ENCODE measurements at places on chromosomes 5 and 9.

GRCh38 chr5:39992617-39993202 is 567.9 kb upstream of the DAB2 start:
- no peak for DNase-seq

GRCh38 chr5:1555011-1555807 is 31.4 kb upstream of the LPCAT1 start:
- DNase-seq: no peak

DNA sequence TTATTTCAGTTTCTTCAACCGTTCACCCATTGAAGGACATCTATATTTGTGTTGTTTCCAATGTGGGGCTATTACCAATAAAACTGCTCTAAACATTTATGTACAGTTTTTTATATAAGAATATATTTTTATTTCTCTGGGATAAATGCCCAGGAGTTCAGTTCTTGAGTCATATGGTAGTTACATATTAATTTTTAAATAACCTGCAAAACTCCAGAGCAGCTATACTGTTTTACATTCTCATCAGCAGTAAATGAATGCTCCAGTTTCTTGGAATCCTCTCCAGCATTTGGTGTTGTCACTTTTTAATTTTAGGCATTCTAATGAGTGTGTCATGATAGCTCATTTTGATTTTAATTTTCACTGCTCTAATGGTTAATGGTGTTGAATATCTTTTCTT is 36.2 kb downstream of the CDK7 start:
- no peak for DNase-seq

GRCh38 chr5:150058480-150059126 is 27.8 kb downstream of the CSF1R start:
- no peak for DNase-seq

- no peak for DNase-seq
Measured at GRCh38 chr5:9623661-9624060, 6.5 kb downstream of the TAS2R1 start.

DNA sequence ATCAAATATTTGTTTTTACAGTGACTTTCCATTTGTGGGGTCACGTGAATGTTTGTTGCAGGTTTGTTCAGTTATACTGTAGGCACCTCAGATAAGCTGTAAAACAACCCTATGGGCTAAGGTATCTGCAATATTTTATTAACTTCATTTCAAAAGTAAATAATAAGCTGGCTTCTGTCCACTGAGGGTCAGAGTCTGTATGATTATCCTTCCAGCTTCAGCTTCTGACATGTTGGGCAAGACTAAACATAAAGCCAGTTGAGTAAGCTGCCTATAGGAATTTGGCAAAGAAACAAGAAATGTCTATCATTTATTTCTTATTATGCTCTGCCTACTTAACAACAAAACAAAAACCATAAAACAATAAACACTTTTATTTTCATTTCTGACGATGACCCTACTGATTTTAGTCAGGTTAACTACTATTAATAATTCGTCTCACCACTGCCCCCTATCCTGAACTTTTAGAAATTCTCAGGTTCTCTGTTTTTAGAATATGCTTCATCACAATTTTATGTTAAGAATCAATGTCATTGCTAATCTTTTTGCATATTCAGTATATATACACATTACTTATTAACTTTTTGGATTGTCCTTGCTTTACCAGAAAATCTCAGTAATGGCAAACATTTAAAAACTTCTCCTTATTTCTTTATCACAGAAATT is 413.6 kb upstream of the ADAMTSL1 start:
- DNase-seq: no peak

DNA sequence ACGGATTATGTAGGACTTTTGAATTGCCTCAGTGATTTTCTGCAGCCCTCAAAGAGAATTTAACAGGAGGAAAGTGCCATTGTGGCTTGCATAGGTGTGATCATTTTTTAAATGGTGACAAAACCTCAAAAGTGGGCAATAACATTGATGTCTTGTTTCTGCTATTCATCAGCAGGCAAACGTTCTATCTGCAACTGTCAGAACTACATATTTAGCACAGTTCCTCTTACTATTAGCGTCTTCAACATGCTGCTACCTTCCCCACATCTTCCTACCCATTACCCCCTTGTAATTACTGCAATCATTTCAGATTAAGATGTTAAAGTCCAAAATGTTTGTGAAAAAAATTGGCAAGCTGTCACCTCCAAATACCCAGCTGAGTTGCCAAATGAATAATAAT is 254.6 kb downstream of the SMARCA2 start:
- DNase-seq: no peak

DNA sequence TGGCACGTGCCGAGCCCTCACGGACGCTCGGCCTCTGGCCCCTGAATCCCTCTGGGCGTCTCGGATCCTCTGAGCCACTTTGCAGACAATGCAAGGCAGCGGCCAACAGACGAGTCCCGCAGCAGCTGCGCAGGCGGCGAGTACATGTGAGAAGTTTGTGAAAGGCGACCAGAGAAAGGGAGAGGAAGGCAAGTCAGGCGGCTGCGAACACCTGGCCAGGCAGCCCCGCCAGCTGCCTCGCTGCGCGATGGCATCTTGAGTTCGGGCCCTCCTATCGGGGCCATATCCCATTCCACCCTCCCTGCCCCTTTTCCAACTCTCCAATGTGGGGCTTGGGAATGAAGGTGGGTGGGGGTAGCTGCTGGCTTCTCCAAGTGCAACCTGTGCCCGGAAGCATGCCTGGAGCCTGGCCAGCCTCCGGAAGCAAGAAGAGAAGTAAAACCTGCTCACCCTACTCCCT is 4.5 kb upstream of the POU4F3 start:
- DNase-seq: no peak

DNA sequence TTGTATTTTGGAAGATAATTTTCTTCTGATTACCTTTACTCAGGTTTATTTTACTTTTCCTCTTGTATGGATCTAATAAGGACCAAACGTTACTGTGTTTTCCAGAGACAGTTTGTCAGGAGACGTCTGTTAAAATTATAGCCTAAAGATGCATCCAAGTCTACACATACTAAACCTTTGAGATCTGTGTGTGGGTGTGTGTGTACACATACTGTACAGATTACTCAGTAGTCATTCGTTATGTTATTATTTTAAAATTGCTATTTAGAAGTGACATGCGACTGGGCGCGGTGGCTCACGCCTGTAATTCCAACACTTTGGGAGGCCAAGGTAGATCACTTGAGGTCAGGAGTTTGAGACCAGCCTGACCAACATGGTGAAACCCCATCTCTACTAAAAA is 51.6 kb upstream of the CNTLN start:
- DNase-seq: no peak

DNA sequence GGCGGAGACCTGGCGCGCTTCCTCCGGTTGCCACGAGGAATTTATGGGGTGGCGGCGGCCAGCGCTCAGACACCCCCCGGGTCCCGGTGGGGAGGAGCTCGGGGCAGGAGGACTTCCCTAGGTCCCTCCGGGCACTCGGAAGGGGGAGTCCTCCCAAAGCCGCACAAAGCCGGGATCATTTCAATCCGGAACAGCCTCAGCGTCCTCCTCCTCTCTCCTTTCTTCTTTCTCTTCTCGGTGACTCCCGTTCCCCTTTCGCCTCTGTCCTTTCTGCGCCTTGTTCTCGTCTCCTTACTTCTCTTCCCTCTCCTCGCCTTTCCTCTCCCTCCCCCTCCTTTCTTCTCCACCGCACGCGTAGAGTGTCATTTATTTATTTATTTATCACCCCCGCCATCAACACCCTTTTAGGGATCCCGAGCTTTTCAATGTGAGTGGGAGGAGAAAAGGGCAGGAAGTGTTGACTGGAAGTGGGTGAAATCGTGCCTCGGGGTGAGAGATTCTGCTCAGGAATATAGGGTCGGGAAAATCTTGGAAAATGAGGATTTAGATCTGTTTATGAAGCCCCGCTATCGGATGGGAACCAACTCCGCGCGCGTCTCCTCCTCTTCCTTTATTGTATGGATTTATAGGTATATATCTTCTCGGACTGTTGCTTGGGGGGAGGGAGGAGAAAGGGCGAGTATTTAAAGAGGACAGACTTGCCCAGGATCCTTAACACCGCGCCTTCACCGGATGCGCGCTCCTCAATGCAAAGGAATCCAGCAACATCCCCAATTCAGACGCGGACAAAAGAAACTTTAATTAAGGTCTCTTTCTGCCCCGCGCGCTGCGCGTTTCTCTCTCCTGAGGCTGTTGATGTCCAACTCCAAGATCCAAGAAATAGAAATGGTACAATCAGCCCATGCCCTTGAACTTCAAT is 2.0 kb upstream of the ZNF462 start:
- no peak for DNase-seq

- no peak for DNase-seq
Measured at GRCh38 chr9:131402073-131402472, 8.2 kb downstream of the PRRC2B start.

DNA sequence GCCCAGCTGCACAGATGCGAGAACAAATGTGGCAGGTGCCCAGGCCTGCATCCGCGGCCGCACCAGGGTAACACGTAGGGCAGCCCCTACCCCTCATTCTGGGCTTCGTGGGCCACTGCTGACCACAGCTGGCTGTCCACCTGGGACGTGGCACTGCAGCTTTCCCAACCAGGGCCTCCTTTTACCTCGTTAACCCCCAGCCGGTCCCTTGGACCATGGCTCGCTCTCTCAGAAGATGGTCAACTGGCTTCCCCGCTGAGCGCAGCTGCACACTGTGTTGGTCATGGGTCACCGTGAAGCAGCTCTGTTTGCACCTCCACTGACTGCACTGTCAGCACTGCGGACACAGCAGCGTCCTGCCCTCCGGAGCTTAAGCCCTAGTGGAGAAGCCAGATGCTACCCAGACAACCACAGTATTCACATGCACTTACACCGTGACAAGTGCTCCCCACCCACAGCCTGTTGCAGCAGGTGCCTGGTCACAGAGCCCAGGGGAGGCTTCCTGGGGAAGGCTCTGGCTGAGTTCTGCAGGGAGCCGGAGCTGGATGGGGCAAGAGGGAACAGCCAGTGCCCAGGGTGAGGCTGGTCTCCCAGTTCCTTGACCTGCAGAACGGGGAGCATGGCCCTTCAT is 10.5 kb upstream of the PLEKHG4B start:
- no peak for DNase-seq

GRCh38 chr5:159851053-159851452 is 65.2 kb upstream of the ADRA1B start:
- DNase-seq: no peak

- DNase-seq: no peak
Measured at GRCh38 chr9:33246269-33246860, 6.4 kb downstream of the SPINK4 start.

GRCh38 chr5:161167016-161167767 is 315.2 kb upstream of the ATP10B start:
- no peak for DNase-seq
